T-helper 9 cell (primary cell): ENCODE measurements at places on chromosomes 5 and 9.

DNA sequence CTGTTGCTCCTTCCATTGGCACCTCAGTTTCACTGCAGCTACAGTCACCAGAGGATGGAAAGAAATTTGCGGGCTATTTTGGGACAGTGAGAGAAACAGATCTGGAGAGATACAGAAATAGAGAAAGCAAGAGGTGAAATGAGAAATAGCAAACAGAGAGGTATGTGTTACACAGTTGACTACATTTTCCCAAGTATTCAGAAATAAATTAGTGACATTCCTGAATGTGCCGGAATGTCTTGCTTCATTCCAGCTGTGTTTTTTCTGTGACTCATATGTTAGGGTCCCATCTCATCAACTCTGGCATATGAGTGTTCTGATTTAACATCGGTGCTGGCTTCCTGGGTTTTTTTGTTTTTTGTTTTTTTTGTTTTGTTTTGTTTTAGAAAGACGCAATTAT lies 63.8 kb upstream of the ZNF462 start:
- DNase-seq, result no peak

DNA sequence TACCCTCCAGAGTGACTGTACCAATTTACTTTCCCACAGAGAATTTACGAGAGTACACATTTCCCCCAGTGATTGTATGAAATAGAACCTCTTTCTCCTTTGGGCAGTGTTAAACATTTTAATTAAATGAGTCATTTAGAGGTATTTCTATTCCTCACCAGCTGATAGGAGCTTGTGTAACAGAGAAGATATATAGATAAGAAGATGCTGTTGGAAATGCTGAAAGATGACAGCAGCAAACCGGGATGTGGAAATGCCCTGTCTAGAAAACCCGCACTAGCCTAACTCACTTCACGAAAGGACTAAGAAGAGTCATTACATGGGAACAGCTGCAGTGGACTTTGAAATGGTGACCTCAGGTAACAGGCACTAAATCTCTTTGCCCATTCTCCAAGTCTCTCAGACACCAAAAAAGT lies 68.3 kb downstream of the LPAR1 start:
- DNase-seq, result no peak

DNA sequence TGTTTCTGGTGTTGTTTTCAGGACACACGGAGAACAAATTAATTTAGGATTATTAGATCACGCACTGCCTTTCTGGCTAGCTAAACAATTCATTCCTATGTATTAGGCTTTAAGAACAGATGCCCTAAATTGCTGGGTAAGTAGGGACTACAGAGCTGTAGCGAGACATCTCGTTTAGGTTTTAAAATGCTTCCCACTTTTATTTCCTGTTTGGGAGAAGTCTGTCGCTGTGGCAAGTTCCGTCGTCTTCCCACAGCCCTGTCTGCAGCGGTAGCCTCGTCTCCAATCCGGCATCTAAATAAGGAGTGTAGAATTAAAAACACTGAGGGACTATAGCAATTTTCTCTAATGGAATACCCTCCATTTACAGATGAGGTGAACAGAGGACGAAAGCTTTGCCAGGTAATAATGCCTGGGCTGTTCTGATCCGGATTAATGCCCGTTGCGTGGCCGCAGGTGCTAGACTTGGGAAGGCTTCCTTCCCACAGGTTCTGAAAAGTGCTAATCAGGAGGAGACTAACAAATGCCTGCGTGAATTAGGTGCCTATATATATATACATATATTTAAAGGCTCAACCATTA lies 1.3 kb upstream of the TRIM36 start:
- no peak for DNase-seq

DNA sequence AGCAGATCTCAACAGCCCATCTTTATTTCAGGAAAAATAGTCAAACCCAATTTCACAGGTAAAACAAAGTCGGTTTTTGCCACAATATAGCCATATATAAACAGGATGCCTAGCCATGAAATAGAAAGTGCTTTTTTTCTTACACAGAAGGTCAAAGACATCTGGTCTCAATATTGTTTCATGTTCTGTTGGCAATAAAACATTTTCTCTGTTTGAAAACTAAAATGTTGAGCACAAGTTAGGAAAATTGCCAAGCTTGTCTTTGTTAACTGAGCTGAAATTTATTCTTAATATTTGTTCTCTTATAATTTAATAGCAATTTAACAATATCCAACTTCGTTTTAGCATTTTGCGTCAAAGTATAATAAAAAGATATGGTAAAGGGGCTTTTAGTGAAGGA lies 673.4 kb downstream of the DTWD2 start:
- DNase-seq, result no peak

- no peak for DNase-seq
Measured at GRCh38 chr9:121399883-121400607, 30.0 kb upstream of the STOM start.

DNA sequence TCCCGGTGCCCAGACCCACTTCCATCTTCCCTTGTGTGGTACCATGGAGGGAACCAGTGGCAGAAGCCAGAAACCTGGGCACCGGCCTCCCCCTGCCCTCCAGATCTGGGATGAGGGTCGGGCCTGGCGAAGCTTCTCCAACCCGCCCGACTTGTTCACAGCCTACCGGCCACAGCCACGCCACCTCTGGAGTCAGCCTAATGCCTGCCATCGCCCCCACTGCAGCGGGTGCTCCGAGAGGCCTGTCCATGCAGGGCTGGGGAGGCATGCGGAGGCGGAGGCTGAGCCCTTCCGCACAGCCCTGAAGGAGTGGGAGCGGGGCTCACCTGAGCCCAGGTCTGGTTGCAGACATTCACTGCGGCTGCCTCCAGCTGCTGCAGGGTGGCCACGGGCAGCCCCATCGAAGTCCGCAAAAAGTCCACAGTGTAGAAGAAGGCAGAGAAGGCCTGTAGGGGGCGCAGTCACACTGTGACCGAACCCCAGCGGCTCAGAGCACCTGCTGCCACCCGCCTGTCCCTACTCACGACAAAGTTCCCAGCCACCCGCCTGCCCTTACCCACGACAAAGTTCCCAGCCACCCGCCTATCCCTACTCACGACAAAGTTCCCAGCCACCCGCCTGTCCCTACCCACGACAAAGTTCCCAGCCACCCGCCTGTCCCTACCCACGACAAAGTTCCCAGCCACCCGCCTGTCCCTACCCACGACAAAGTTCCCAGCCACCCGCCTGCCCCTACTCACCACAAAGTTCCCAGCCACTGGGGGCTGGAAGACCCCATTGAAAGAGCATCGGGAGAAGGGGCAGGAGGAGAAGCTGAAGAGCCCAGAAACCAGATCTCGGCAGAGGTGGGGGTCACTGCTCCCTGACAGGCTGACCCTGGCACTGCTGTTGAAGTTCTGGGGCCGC lies 3.8 kb upstream of the NPDC1 start:
- DNase-seq, result peak; percentile 55

GRCh38 chr5:173324115-173325001 lies 3.9 kb downstream of the STC2 start:
- DNase-seq, result no peak

DNA sequence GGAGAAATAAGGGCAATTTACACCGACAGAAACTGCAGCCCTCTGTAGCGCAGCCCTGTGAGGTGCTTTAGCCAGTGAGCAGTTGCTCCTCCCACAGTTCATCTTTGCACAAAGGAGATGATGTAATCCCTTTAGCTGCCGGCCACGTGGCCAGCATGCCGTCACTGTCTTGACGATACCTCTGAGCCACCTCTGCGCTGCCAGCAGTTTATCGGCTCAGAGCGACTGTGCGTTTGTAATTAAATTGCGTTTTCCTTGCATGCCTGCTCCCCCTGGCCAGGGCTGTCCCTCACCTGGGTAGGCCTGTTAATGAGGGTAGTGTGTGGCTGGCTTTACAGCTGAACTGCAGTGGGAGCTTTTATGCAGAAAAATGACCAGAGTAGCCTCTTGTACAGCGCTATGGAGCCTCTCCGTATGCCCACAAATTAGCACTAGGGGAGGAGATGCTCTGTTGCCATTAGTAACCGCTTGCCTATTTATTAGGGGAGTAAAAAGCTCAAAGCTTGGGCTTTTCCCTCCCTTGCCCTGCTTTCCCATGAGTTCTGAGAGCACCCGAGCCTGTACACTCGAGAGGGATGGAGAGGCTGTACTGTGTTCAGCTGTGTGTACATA lies 107.0 kb downstream of the TRIO start:
- no peak for DNase-seq

- no peak for DNase-seq
Measured at GRCh38 chr5:95922798-95923197, 38.9 kb downstream of the ELL2 start.

GRCh38 chr5:74386571-74387334 lies 253.8 kb downstream of the ENC1 start:
- no peak for DNase-seq

- no peak for DNase-seq
Measured at GRCh38 chr9:89773170-89773569, 168.4 kb downstream of the GADD45G start.

GRCh38 chr5:164175083-164175482 lies 669.7 kb downstream of the MAT2B start:
- DNase-seq, result no peak

- DNase-seq, result no peak
Measured at GRCh38 chr5:67746103-67746502, 469.5 kb upstream of the PIK3R1 start.

GRCh38 chr9:87436716-87437115 lies 61.0 kb upstream of the DAPK1 start:
- DNase-seq, result no peak

DNA sequence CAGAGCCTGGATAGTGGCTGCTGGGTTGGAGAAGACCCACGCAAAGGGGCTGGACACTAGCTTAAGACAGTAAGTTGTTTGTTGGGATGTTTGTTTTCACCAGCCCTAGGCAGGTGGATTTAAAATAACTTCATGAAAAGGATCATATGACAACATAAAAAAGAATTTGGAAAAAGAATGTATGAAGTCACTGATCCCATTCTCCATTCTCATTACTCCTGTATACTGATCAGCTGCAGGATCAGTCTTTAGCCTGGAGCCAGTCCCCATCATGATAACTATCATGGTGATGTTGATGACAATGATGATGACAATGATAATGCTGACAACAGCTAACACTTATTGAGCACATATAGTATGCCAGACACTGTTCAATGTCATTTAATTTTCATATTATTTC lies 92.1 kb upstream of the IFNE start:
- no peak for DNase-seq

DNA sequence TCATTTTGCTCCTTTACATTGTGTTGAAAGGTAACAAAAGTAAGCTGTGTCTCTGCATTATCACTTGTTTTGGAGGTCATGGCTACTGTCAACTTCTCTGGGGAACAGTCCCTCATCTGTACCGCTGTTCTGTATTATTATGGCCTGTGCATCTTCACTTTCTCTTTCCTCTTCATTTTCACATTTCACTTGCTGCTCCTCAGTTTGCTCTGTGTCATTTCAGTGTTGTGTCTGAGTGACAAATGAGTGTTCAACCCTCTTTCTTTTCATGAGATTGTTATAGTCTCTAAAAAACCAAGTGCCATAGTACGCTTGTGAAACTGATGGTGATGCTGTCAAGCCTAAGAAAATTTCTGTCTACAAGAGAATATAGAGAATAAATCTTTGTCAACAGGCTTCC lies 122.0 kb upstream of the FER start:
- no peak for DNase-seq

DNA sequence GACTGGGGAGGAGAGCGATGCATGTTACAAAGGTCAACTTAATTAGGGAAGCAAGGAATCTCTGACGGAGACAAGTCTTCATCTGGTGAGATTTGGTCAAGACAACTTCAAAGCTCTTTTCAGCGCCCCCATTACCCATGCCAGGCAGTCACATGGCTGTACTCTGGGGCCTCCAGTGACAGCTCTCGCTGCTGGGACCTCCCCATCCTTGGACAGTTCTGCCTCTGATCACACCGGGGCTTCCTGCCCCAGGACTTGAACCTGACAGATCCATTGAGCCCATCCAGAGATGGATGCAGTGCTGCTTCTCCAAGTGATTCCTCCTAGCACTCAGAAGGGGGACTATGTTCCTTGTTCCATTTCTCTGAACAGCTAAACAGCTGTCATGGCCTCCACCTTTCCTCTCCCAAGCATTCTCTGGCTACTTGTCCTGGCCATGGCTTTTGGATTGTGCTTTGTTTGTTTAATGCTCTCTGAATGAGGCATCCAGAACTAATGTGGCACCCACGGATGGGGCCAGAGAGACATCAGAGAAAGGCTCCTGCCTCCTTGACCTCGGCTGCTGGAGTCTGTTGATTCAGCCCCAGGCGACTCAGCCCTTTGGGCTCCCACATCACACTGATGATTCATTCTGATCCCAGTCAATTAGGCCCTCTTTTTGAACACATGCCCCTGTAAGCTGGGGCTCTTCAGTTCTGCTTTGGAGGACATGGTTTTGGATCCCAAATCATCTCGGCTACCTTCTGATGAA lies 122.1 kb upstream of the ADAMTS16 start:
- no peak for DNase-seq

DNA sequence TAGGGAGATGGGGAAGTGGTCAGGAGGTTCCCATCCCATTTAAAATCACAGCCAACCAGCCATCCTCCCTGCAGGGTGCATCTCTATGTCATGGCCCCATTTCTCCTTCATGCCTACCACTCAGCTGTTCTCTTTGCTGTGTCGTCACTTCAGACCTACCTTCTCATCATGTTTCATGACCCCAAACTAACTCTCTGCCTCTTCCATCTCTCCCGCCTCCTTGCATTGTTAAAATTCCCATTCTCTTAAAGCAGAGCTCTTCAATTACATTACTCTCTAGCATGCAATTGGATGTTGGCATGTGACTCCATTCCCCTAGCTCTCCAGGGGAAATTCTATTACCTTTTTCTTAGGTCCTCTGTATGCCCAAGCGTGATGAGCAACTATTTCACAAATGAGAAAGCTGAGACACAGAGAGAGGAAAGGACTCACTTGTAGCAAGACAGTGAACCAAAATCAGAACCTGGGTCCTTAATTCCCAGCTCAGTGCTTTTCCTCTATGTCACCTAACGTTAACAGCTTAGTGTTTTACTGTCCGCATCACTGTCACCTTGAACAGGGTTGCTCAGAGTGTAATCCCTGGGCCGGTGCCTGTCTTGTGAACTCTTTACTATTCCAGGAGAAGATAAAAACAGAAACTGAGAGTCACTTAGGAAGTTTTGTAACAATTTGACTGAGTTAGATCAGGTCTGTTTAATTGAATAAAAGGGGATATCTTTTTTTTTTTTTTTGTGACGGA lies 28.1 kb downstream of the PDE6A start:
- DNase-seq, result no peak

DNA sequence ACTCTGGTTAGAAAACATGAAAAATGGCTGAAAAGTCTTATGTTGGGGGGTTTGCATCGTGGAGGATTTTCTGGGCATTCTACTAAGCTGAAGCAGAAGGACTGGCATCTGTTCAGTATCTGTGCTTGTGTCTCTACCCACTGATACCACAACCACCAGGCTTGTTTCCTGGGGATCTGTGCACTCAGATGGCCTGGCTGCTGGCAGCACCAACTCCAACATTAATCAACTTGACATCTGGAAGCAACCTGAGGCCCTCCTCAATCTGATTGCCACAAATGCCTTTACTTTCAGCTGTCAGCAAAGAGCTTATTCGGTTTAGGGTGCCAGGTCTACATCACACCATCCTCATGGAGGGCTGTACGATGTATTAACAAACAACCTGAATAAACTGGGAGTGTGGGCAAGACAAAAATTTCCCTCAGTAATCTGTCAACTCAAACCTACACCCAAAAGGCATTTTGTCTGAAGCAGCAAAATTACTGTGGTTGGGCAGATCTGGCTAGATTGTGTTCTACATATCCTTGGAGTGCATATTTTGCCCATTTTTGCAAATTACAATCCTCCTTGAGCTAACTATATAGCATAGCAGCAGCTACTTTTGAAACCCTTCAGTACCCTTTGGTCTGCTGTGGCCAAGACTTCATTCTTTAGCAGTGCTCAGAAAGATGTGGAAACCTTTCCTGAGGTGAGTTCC lies 74.6 kb downstream of the FOXD1 start:
- no peak for DNase-seq
